PC-9 (cell line): ENCODE measurements at places on chromosomes 2 and 18. TPM values are rescaled to one million over a fixed set of nuclear protein-coding genes. Genes with fewer than 3 reads are reported as not detected.

GRCh38 chr18:64444819-64445218 is 295.9 kb upstream of the LINC00305 start:
- no peak for DNase-seq

GRCh38 chr2:208222351-208222750 is 32.5 kb downstream of the IDH1 start:
- DNase-seq: no peak

DNA sequence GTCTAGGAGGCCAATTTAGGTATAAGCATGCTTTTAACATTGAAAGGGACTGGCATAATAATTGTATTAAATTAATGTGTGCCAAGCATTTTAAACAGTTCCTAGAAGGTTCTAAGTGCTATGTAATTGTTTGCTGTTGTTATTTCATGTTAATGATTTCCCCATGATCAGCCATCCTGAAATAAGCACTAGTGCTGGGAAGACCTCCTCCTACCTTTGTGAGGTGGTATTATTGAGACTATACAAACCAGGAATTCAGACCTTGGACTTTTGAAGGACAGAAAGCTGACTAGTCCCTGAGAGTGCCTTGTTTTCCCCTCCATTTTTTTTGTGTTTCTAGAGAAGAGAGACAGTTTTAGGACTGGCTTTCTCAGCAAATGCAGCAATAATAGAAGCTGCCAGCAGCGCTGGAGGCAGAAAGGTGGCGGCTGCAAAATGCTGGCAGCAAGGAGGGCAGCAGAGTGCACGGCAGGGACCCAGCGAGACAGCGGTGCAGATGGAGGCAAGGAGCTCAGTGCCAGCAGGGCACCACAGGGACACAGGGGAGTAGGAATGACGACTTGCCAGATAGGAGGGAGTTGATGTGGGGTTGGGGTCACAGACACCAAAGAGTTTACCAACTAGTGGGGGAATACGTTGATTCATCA is 25.3 kb downstream of the NABP1 start:
- DNase-seq: no peak

DNA sequence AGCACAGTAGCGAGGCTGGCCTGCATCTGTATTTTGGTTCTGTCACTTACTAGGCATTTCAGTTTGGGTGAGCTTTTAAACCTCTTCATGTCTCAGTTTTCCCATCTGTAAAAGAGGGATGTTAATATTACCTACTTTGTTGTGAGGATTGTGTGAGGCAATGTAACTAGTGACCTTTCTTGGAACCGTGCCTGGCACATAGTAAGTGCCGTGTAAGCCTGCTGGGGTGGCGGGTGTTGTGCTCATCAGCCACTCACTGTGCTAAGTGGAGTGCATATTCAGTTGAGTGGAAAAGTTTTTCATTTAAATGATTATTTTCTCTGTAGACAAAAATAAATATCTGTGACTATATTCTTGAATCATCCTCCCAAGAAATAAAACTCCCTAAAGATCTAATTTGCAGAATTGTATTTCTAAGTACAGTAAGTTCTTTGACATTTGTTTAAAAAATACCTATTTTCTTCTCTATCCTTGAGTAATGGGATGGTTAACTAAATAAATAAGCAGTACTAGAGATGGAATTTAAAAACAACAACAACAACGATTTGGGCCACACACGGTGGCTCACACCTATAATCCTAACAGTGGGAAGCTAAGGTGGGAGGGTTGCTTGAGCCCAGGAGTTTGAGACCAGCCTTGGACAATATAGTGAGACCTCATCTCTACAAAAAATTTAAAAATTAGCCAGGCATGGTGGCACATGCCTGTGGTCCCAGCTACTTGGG is 56.7 kb downstream of the MALT1 start:
- no peak for DNase-seq

Gene TRABD2A
- 0.88 and 2.2 TPM in 2 replicates for total RNA-seq

Gene LANCL1
- total RNA-seq: 33.4 and 33.7 TPM in 2 replicates

DNA sequence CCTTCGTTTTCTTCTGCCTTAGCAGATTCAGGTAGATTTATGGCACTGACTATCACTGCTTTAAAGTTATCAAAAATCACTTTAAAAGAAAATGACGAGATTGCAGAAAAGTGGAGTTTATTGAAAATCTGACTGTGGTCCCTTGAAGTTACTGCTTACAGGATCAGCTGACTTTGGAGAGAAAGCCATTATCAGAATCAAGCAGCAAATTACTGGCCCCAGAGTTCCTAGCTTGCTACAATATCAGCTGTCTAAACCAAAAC is 18.5 kb downstream of the MBP start:
- no peak for DNase-seq

Gene SCN3A
- total RNA-seq: not detected in 2 replicates

Gene TMEFF2
- total RNA-seq: not detected in 2 replicates

Gene DPP10
- total RNA-seq: not detected in 2 replicates

DNA sequence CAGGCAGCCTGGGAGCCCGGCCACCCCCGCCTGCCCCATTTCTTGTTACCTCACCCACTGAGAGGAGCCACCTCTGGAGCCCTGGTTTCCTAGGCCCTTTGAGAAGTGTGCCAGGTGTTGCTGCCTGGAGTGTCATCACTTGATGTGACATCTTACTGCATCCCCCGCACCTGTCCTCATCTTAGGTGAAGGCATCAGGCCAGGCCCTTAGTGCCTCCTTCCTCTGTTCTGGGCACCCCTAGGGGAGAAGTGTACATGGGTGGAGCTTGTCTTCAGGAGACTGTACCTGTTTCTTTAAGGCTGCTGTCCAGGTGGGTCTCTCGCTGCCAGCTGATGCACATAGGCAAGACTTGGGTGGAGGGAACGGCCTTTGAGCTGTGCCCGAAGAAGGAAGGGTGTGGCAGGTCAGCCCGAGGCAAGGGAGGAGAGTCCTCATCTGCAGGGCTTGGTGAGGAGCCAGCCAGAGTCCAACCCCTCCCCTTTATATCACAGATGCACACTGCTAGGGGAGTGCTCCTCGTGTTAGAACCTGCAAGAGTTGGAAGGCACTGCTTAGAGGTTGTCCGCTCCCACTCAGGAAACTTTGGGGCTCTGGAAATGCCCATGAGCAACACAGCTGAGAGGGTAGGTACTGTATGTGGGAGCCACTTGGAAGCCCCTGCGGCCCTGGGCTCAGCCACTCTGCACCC is 45.9 kb downstream of the NCK2 start:
- no peak for DNase-seq

- DNase-seq: no peak
Measured at GRCh38 chr18:79903071-79903635, 48.3 kb downstream of the SLC66A2 start.

Gene FBXO41
- 16.4 and 25.8 TPM in 2 replicates for total RNA-seq

- no peak for DNase-seq
Measured at GRCh38 chr2:38532366-38532765, 70.4 kb downstream of the HNRNPLL start.

- peak; percentile 100 for DNase-seq
Measured at GRCh38 chr2:45851576-45852304, 200.3 kb downstream of the PRKCE start.

DNA sequence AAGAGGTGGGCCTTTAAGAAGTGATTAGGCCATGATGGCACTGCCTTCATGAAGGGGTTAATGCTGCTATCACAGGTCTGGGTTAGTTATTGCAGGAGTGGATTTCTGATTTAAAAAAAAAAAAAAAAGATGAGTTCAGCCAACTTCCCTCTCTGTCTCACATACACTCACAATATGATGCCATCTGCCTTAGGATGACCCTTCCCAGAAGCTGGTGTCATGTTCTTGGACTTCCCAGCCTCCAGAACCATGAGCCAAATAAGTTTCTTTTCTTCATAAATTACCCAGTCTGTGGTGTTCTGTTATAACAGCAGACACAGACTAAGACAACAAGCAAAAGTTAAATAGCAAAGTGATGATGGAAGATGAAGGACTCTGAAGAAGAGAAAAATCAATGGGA is 179.7 kb upstream of the ETAA1 start:
- DNase-seq: no peak

GRCh38 chr2:204901591-204901990 is 356.3 kb downstream of the PARD3B start:
- DNase-seq: no peak

DNA sequence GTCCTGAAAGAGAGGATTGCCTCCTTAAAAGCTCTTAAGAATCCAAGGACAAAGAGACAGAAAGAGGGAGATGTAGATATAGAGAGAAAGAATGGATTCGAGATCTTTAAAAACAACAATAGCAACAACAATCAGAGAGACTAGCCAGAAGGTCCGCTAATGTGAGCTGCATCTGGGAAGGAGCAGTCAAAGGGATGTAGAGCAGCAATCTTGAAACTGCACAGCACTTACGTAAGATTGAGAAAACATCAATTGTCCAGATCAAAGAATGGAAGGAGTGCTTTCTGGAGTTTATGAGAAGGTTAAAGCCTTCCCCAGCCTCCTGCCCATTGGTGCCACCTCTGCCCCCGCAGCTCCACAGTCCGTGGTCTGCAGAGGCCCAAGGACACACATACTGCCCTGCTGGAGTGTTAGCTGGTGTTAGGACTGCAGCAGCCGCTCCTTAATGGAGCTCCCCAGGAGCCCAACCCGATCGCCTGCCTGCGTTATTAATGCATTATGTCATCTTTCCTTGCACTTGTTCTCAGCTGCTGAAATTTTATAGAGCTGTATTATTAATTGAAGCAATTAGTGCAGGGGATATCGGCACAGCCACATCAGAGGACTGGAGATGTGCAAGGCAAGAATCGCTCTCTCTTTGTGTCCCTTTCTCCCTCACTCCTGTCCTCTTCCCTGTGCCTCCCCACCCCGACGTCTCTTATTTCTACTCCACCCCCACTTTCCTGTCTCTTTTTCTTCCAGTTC is 94.2 kb upstream of the STPG4 start:
- peak; percentile 43 for DNase-seq

Gene CYP27A1
- total RNA-seq: 0.94 and 2.0 TPM in 2 replicates
